PC-9 (cell line): ENCODE measurements at places on chromosomes 6 and 20. TPM values are rescaled to one million over a fixed set of nuclear protein-coding genes. Genes with fewer than 3 reads are reported as not detected.

GRCh38 chr20:64238851-64239387 is 16.6 kb upstream of the PCMTD2 start:
- H3K27me3 ChIP-seq = peaks cover 69% of the 10 kb centered on the region
- no peak overlapping the region for H3K4me3 ChIP-seq

DNA sequence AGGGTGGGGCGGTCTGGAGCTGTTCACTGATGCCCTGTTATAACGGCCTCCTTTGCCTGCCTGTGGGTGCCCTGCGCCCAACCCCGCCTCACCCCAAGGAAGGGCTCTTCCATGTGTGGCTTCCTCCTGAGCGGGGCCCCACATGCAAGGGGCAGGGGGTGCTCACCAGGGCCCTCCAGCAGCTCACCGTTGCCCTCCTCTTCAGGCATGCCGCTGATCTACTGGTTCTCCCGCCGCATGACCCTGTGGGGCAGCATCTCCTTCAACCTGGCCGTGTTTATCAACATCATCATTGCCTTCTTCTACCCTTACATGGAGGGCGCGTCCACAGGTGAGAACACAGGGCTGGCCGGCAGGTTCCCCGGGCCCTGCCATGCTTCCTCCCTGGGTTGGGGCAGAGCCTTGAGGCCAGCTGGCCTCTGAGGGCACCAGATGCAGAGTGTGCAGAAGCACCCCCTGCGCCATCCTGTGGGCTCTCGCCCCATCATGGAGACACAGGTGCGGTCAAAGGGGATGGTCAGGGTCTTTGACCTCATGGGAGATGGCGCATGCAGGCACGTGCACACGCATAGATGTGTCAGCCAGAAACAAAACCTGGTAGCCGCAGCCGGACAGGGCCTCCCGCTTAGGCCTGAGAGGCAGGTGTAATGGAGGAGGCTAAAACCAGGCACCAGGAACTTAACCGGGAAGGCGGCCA is 22.9 kb downstream of the UQCC2 start:
- no peak overlapping the region for H3K4me3 ChIP-seq
- no peak overlapping the region for H3K27ac ChIP-seq
- H3K27me3 ChIP-seq = no peaks in the 10 kb centered on the region
- peaks cover 10% of the 10 kb centered on the region; the same call in 1 of the 2 replicates for H3K4me1 ChIP-seq

DNA sequence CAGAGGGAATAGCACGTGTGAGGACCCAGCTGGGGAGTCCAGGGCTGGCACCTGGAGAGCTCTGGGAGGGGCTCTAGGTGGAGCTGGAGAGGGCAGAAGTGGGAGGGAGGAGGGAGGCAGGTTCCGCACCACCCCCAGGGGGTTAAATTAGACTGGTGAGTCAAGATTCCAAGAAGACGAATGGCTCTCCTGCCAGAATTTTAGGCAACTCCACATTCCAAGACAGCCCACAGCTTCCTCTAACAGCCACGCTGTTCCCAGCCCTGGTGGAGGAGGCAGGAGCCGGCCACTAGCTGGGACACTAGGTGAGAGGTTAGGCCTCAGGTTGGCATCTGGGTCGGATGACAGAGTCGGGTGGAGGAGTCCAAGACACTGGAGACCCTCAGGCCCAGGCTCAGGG is 60.2 kb downstream of the TFAP2C start:
- H3K27ac ChIP-seq = peak overlapping the region; percentile 99
- peak; percentile 98 for DNase-seq
- no peaks in the 10 kb centered on the region for H3K27me3 ChIP-seq
- peaks cover 55% of the 10 kb centered on the region for H3K4me1 ChIP-seq
- no peaks in the 10 kb centered on the region for H3K36me3 ChIP-seq

- no peaks in the 10 kb centered on the region for H3K4me1 ChIP-seq
- H3K27ac ChIP-seq = no peak overlapping the region
- no peaks in the 10 kb centered on the region for H3K36me3 ChIP-seq
- H3K4me3 ChIP-seq = no peak overlapping the region
- no peaks in the 10 kb centered on the region for H3K27me3 ChIP-seq
- DNase-seq = no peak
Measured at GRCh38 chr6:48377115-48377514, 266.1 kb upstream of the PTCHD4 start.

DNA sequence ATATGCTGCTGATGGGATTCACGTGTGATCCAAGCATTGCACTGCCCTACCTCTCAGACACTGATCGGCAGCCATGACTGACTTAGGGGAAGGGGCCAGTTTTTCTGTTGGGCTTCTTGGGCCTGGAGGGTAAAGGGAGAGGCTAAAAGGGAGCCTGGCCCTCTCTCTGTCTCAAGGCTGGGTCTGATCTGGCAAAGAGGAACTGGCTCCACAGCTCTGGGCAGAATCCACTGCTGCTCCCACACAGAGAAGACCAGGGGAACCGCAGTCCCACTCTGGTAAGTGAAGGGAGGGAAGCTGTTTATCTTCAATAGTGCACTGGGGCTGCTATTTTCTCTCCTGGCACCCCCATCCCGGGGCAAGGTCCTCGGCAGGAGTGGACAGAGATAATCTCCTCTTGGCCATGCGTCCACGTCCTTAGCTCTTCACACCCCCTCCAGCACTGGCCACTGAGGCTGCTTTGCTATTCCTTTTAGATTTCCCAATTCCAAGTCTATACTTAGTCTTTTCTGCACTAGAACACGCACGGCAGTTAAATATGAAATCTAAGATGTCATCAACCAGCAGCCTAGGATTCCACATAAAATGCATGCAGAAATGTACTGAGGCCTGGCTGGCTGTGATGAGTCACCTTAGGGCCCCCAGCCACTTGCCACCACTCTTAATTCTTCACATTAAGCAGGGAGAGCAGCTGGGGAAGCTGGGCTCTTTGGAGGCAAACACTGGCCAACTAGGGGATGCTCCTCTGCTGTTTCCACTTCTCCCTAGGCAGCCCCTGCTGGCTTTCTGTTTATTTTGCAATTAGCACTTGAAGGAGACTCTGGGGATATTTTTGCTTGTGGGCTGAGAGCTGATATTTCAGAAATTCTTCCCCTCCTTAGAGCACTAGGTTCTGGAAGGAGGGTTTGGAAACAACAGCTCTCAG is 87.8 kb upstream of the ARMC2 start:
- DNase-seq = no peak
- H3K36me3 ChIP-seq = no peaks in the 10 kb centered on the region
- H3K4me1 ChIP-seq = peaks cover 8% of the 10 kb centered on the region
- no peaks in the 10 kb centered on the region for H3K27me3 ChIP-seq

DNA sequence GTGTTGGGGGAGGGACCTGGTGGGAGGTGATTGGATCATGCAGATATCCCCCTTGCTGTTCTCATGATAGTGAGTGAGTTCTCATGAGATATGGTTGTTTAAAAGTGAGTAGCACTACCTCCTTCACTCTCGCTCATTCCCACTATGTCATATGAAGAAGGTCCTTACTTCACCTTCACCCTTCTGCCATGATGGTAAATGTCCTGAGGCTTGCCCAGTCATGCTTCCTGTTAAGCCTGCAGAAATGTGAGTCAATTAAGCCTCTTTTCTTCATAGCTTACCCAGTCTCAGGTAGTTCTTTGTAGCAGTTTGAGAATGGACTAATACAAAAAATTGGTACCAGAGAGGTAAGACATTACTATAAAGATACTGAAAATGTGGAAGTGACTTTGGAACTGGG is 425.9 kb downstream of the HTR1B start:
- no peak for DNase-seq
- no peak overlapping the region for H3K4me3 ChIP-seq
- no peaks in the 10 kb centered on the region for H3K27me3 ChIP-seq
- no peaks in the 10 kb centered on the region for H3K36me3 ChIP-seq
- H3K27ac ChIP-seq = no peak overlapping the region
- H3K4me1 ChIP-seq = no peaks in the 10 kb centered on the region

DNA sequence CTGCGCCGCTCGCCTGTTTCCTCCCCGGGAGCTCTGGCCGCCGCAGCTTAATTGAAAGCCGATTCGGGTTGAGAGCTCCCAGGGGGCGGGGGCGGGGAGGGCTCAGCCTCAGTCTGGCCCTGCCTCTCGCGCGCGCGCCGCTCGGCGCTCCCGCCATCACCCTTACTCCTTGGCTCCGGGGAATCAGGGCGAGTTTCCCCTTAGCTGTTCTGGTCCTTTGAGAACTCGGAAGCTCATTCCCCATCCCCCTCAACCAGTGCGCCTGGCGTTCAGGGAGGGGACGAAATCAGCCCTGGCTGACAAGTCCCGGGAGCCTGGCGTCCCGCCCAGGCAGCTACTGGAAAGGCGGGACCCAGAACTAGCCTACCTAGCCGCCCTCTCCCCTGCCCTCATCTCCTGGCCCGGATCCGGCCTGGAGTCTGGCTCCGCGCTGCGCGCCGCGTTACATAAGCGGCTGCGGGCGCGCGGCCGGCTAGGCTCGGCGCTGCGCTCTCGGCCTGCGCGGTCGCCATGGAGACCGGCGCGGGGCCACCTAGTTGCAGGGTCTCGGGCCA is 2.8 kb downstream of the SLC12A5 start:
- peaks cover 64% of the 10 kb centered on the region for H3K27me3 ChIP-seq
- H3K4me3 ChIP-seq = no peak overlapping the region
- DNase-seq = no peak

DNA sequence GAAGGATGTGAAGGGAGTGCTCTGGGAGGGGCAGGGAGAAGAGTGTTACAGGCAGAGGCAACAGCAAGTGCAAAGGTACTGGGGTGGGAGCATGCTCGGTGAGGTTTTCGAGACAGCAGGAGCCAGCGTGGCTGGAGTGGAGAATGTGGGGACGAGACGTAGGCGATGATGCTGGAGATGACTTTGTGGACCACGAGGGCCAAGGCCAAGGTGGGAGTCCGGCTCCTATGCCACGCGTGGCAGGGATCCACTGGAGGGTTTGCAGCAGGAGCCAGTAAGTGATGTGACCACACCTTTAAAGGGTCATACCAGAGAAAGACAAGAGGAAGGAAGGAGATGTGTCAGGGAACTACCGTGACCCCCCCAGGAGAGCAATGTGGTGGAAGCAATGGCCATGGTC is 7.3 kb downstream of the PTGIS start:
- peaks cover 76% of the 10 kb centered on the region for H3K4me1 ChIP-seq
- no peaks in the 10 kb centered on the region for H3K27me3 ChIP-seq
- DNase-seq = no peak
- peak overlapping the region; percentile 71; the same call in 1 of the 2 replicates for H3K27ac ChIP-seq

DNA sequence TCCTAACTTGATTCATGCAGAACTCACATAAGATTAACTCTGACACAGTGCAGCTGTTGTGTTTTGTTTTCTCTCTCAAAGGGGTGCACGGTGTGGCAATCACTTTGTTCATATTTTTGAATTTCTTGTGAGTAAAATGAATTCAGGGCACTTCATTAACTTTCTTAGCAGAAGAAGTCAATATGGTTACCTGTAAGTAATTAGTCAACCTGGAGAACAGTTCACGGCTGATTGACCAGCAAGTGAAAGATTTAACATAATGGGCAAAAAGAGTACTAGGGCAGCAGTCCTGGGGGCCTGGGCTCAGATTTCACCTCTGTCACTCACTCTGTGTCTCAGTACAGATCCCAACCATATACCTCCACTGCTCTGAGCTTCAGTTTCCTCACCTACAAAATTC is 102.4 kb upstream of the SPTLC3 start:
- no peaks in the 10 kb centered on the region for H3K27me3 ChIP-seq
- no peak overlapping the region for H3K4me3 ChIP-seq
- H3K4me1 ChIP-seq = no peaks in the 10 kb centered on the region
- no peaks in the 10 kb centered on the region for H3K36me3 ChIP-seq
- H3K27ac ChIP-seq = no peak overlapping the region

DNA sequence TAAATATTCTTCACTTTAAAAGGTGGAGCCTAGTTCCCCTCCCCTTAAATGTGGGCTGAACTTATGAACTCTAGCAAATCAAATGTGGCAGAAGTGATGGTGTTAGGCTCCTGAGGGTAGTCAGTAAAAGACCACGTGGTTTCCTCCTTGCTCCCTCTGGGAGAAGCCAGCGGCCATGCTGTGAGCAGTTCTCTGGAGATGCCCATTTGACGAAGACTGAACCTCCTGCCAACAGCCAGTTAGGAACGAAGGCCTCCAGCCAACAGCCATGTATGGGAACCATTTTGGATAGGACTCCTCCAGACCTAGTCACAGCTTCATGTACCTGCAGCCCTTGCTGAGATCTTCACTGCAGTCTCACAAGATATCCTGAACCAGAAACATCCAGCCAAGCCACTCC is 7.6 kb upstream of the MOCS1 start:
- no peak for DNase-seq
- H3K27ac ChIP-seq = no peak overlapping the region
- no peaks in the 10 kb centered on the region for H3K36me3 ChIP-seq
- peaks cover 23% of the 10 kb centered on the region for H3K27me3 ChIP-seq
- no peaks in the 10 kb centered on the region for H3K4me1 ChIP-seq

- H3K4me3 ChIP-seq = no peak overlapping the region
- no peak overlapping the region for H3K27ac ChIP-seq
- H3K36me3 ChIP-seq = no peaks in the 10 kb centered on the region
- H3K27me3 ChIP-seq = no peaks in the 10 kb centered on the region
Measured at GRCh38 chr6:47680051-47680450, 18.3 kb upstream of the ADGRF4 start.

DNA sequence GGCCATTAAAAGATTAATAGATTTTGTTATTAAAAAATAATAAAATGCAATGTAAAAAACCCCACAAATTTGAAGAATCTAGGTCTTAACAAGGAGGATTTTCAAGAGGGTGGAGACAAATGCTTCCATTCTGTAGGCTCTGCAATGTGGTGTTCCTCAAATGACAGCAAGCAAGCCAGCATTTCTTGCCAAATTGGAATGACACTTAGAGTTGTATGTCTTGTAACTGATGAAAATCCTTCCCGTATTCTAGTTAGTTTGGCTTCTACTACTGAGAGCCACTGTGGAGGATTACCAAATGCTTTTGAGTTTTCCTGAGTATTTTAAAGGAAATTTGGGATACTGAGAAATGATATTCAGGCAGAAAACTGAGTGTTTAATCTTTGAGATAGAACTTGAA is 1225.5 kb upstream of the CITED2 start:
- H3K4me3 ChIP-seq = no peak overlapping the region
- no peaks in the 10 kb centered on the region for H3K27me3 ChIP-seq
- H3K27ac ChIP-seq = no peak overlapping the region
- no peak for DNase-seq
- H3K36me3 ChIP-seq = no peaks in the 10 kb centered on the region
- no peaks in the 10 kb centered on the region for H3K4me1 ChIP-seq

DNA sequence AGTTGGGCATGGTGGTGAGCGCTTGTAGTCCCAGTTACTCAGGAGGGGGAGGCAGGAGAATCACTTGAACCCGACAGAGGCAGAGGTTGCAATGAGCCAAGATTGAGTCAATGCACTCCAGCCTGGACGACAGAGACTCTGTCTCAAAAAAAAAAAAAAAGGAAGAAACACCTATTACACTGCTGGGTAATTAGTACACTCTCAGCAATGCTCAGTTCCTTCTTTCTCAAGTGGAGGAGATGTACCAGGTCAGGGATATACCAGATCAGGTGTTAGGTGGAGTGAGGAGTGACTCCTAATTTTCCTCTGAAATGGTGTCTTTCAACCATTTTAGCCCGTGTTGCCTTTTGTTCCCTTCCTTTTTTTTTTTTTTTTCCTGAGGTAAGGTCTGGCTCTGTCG is 30.0 kb upstream of the UBR2 start:
- no peak overlapping the region for H3K4me3 ChIP-seq
- H3K27me3 ChIP-seq = no peaks in the 10 kb centered on the region
- H3K4me1 ChIP-seq = no peaks in the 10 kb centered on the region

- peaks cover 89% of the 10 kb centered on the region for H3K4me1 ChIP-seq
- H3K4me3 ChIP-seq = peak overlapping the region; percentile 62
- no peaks in the 10 kb centered on the region for H3K27me3 ChIP-seq
- no peaks in the 10 kb centered on the region for H3K36me3 ChIP-seq
- DNase-seq = peak; percentile 97
Measured at GRCh38 chr20:53738039-53738944, 144.7 kb upstream of the ZNF217 start.

PTK7 gene
- total RNA-seq = 106 and 110 TPM in 2 replicates

C20orf204 gene
- total RNA-seq = 3.8 and 6.4 TPM in 2 replicates

CST3 gene
- total RNA-seq = 262 and 355 TPM in 2 replicates

COL9A1 gene
- not detected in 2 replicates for total RNA-seq

UBD gene
- total RNA-seq = not detected in 2 replicates

BMP7 gene
- 0.13 and 0.60 TPM in 2 replicates for total RNA-seq

BPIFA1 gene
- not detected in 2 replicates for total RNA-seq

ZFP57 gene
- total RNA-seq = 0.98 and 1.1 TPM in 2 replicates

TMEM200A gene
- total RNA-seq = not detected in 2 replicates

TRAPPC3L gene
- total RNA-seq = not detected in 2 replicates

SRMS gene
- total RNA-seq = 1.2 TPM in 2 replicates

CTCFL gene
- total RNA-seq = not detected in 2 replicates
